ENCODE measurements at places on chromosomes 1 and 21. TPM values are rescaled to one million over a fixed set of nuclear protein-coding genes. Genes with fewer than 3 reads are reported as not detected.
A peak's percentile ranks its signal among the peaks of the same experiment; 100 is the strongest.

- no peaks in the 10 kb centered on the region for H3K27me3 ChIP-seq
- H3K4me1 ChIP-seq: no peaks in the 10 kb centered on the region
- DNase-seq: no peak
- no peak overlapping the region for H3K4me3 ChIP-seq
These were observed 73.1 kb upstream of the RGS21 start for GRCh38 chr1:192243721-192244120.

The CAMK2N1 gene
- 21.8 TPM for total RNA-seq

DNA sequence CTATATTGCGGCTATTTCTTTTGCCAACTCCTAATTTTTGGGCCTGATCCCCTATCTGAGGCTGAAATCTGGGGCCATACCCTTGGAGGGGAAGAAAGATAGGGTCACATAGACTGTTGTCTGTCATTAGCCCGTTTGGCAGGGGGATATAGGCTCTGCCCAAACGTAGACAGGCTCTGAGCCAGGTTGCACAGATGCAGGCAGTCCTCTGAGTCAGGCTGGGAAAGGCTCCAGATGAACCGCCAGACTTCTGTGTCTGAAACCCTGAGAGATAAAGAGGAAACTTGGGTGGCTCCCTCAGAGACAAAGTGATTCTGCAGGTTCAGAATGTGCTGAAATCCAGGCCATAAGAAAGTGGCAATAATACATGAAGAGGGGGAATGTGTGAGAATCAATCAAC lies 4.0 kb upstream of the CAP1 start:
- DNase-seq: peak; percentile 86
- H3K27me3 ChIP-seq: no peaks in the 10 kb centered on the region
- H3K27ac ChIP-seq: no peak overlapping the region

DNA sequence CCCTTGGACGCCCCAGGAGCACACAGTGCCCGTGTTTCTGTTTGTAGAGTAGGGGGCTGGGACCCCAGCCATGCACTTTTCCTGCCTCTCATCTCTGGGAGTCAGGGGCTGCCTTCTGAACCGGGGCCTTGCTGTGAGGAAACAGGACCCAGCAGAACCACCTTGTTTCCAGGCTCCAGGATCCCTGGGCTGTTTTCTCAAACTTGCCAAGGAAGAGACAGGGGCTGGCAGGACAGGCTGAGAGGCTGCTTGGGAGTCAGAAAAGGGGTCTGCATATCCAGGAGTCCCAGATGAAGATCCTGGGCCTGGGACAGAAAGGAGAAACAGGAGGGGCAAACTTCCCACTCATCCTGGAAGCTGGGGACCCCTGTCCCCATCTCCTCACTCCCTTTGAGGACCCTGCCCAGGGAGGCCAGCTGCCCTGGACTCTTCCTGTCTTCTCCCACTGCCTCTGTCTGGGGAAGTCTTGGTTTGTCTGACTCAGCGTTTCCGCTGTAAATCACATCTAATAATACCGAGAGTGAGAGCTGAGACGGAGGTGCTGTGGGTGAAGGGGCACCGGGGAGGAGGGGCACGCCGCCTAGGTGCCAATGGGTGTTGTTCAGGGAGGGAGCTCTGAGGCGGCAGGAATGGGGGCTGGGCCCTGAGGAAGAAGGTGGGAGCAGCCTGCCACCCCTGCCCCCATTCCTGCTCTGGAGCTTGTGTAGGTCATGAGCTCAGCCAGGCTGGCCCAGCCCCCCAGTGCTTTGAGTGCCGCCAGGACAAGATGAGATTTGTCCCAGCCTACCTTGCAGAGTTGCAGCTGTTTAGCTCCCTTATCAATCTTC lies 16.7 kb downstream of the POU3F1 start:
- no peak for DNase-seq
- H3K4me1 ChIP-seq: no peaks in the 10 kb centered on the region
- no peaks in the 10 kb centered on the region for H3K27me3 ChIP-seq
- peaks cover 2% of the 10 kb centered on the region for H3K36me3 ChIP-seq
- no peak overlapping the region for H3K4me3 ChIP-seq

GRCh38 chr1:1157426-1157913 lies 16.2 kb upstream of the TTLL10 start:
- peak overlapping the region; percentile 91 for H3K4me3 ChIP-seq
- peak; percentile 90 for DNase-seq
- no peaks in the 10 kb centered on the region for H3K4me1 ChIP-seq
- H3K27me3 ChIP-seq: no peaks in the 10 kb centered on the region

GRCh38 chr1:64733581-64734286 lies 11.1 kb upstream of the RAVER2 start:
- no peak overlapping the region for H3K4me3 ChIP-seq
- H3K27ac ChIP-seq: peak overlapping the region; percentile 45
- no peaks in the 10 kb centered on the region for H3K4me1 ChIP-seq
- H3K27me3 ChIP-seq: no peaks in the 10 kb centered on the region
- DNase-seq: no peak
- H3K36me3 ChIP-seq: no peaks in the 10 kb centered on the region

DNA sequence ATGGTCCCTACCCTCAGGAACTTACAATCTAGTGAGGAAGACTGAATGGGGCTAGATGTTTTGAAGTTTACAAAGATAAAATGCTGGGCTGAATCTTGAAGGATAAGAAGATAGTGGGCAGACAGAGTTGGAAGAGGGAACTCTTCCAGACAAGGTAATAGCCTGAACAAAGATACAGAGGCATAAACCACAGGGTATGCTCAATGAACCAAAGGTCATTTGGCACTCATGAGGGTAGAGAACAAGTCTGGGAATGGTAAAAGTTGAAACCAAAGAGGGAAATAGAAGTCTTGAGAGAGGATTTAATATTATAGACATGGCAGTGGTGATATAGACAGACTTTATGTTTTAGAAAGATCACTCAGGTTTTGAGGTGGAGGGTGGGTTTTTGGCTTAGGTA lies 48.1 kb upstream of the ZSWIM5 start:
- H3K36me3 ChIP-seq: no peaks in the 10 kb centered on the region
- H3K27ac ChIP-seq: no peak overlapping the region
- no peaks in the 10 kb centered on the region for H3K4me1 ChIP-seq
- H3K4me3 ChIP-seq: no peak overlapping the region
- H3K27me3 ChIP-seq: no peaks in the 10 kb centered on the region
- no peak for DNase-seq

The CTSE gene
- total RNA-seq: 0.69 TPM

The IVL gene
- total RNA-seq: not detected

GRCh38 chr1:216346526-216346925 lies 76.7 kb downstream of the USH2A start:
- no peaks in the 10 kb centered on the region for H3K36me3 ChIP-seq
- H3K4me1 ChIP-seq: no peaks in the 10 kb centered on the region
- no peaks in the 10 kb centered on the region for H3K27me3 ChIP-seq
- no peak for DNase-seq
- no peak overlapping the region for H3K27ac ChIP-seq

GRCh38 chr1:100400404-100400803 lies 48.1 kb downstream of the CDC14A start:
- no peak overlapping the region for H3K4me3 ChIP-seq
- no peak overlapping the region for H3K27ac ChIP-seq
- no peaks in the 10 kb centered on the region for H3K27me3 ChIP-seq
- peak; percentile 53 for DNase-seq

- no peaks in the 10 kb centered on the region for H3K36me3 ChIP-seq
- no peaks in the 10 kb centered on the region for H3K4me1 ChIP-seq
- no peak overlapping the region for H3K4me3 ChIP-seq
- peaks cover 2% of the 10 kb centered on the region for H3K27me3 ChIP-seq
- DNase-seq: no peak
These were observed 66.7 kb upstream of the GJB5 start for GRCh38 chr1:34688006-34688741.

DNA sequence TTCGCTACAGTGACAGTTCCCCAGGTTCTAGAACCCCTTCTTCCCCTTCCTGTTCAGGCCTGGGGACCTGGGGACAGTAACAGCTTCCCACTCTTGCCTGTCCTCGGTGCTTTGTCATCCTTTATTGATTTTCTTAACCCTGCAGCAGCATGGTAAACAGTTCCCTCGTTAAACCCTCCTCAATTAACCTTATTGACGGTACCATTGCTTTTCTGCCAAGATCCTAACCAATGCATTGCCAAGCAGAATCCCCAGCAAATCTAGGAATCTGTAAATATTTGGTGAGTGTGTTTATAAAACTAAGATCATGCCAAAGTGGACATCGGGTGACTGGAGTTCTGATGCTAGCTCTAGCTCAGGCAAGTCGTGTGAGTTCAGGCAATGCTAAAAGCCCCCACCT lies 99.6 kb upstream of the KAZN start:
- H3K27me3 ChIP-seq: no peaks in the 10 kb centered on the region
- no peaks in the 10 kb centered on the region for H3K36me3 ChIP-seq
- no peak for DNase-seq
- no peaks in the 10 kb centered on the region for H3K4me1 ChIP-seq

DNA sequence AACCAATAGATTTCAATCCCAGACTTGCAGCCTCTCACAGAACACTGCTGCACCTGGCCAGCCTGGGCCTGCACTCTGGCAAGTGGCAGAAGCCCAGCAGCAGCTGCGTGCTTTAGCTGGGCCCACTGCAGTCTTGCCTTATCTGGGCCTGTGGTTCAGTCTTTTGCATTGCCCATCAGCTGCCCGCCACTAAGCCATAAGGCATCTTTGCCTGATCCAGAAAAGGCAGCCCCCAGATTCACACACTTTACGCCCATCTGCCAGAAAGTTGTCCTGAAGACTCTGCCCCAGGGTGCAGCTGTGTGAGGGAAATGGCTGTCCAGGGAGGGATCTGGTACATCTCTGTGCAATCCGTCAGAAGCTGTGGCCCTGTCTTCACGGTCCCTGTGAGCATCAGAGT lies 217.0 kb downstream of the DNAH14 start:
- no peak overlapping the region for H3K4me3 ChIP-seq
- no peak overlapping the region for H3K27ac ChIP-seq
- peak; percentile 26 for DNase-seq
- H3K27me3 ChIP-seq: no peaks in the 10 kb centered on the region
- H3K4me1 ChIP-seq: no peaks in the 10 kb centered on the region

The CFHR4 gene
- not detected for total RNA-seq

DNA sequence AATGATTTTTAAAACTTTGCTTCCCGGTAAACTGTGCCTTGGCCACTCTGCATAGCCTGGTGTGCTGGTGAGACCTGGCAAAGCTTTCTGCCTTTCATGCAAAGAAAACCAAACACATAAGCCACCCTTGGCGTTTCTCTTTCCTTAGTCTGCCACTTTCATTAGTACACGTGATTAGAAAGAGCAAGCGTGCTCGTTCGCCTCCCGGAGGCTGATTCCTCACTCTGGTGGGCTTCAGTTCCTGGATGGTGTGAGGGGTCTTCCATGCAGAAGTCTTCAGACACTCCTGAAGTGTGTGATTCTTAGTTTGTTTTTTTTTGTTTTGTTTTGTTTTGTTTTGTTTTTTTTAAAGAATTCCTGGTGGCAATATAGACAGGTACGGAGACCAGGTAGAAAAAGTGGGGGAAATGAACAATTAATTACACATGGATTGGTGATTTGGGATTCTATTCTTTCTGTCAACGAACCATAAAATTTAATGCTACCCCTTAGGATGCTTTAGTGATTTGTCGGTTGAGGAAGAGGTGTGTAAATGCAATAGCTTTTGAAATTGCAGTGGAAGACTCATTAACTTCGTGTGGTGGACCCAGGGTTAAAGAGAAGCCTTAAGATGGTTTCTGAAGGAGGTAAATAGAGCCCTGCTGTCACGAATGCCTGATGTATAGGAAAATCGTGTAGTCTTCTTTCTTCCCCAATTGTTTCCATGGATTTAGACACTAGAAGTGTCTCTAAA lies 2.1 kb downstream of the GALNT2 start:
- H3K4me3 ChIP-seq: peak overlapping the region; percentile 77
- H3K4me1 ChIP-seq: peaks cover 4% of the 10 kb centered on the region
- H3K27ac ChIP-seq: no peak overlapping the region
- H3K36me3 ChIP-seq: no peaks in the 10 kb centered on the region
- no peaks in the 10 kb centered on the region for H3K27me3 ChIP-seq

DNA sequence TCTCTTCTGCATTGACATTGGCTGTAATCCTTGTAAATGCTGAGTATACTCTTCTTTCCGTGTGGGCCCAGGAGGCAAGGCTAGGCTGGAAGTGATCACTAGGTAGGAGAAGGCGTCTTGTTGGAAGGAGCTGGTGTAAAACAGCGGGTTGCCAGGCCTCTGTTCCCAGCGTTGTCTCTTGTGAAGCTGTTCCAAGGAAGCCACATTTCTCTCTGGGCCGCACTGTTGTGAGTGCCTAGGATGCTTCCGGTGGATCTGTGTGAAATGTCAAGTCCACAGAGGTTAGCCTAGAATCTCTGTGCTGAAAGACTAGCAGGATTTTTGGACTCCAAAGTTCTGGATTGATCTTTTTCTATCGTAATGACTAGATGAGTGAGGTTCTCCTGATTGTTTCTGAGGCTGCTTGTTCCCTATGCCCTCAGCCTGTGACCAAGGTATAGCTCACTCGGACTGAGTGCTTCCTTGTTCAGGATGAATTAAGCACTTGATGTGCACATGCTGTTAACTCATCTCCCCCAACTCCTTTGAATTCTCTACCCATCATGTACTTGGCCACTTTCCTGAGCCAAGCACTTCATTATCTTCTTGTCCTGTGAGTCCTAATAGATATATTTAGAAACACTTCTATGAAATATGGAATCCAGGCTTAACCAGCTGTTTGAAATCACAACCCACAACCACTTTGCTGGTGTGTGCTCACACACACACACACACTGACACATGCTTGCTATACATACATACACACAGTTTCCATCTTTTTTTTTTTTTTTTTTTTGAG lies 63.3 kb downstream of the PBX1 start:
- H3K4me1 ChIP-seq: no peaks in the 10 kb centered on the region
- H3K27me3 ChIP-seq: no peaks in the 10 kb centered on the region
- no peak for DNase-seq
- no peak overlapping the region for H3K4me3 ChIP-seq

- no peak overlapping the region for H3K4me3 ChIP-seq
- no peaks in the 10 kb centered on the region for H3K27me3 ChIP-seq
- no peak for DNase-seq
- no peak overlapping the region for H3K27ac ChIP-seq
These were observed 251.5 kb downstream of the PTPRC start for GRCh38 chr1:198890214-198890930.

DNA sequence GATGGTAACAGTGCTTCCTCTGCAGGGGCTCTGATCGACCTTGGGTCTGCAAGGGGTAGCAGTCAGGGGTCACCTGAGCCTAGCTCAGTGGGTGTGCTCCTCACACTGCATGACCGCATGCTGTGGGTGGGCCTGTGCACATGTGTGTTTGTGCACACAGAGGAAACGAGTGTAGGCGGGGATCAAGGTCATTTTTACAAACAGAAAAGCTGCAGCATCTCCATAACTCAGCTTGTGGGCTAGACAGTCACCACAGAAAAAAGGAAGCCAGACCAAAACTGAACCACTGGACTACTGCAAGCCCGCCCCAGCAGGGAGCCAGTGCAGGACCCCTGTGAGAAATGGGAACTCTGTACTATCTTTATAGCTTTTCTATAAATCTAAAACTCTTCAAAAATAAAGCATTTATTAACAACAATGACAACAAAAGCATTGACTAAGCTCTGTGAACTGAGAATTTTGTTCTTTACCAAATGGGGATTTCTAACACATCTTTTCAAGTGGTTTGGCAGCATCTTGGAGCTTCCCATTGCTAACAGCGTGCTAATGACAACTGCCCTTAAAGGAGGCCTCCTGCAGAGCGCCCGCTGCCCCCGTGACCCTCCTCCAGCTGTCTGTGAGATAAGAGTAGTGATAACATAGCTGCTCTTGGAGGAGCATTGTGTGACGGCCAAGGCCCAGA lies 19.9 kb upstream of the NEK2 start:
- no peaks in the 10 kb centered on the region for H3K27me3 ChIP-seq
- no peaks in the 10 kb centered on the region for H3K36me3 ChIP-seq
- H3K4me3 ChIP-seq: no peak overlapping the region

All from aorta (tissue), 5 donors.